ENCODE measurements at places on chromosomes 7 and 10. TPM values are rescaled to one million over a fixed set of nuclear protein-coding genes. Genes with fewer than 3 reads are reported as not detected.

- H3K4me3 ChIP-seq, result no peak overlapping the region
- peaks cover 8% of the 10 kb centered on the region for H3K27me3 ChIP-seq
- no peak for DNase-seq
- no peak overlapping the region for H3K27ac ChIP-seq
- H3K36me3 ChIP-seq, result no peaks in the 10 kb centered on the region
Observed at GRCh38 chr10:97911217-97911616, 61.6 kb downstream of the GOLGA7B start.

The KLLN gene
- 1.3 TPM for total RNA-seq

DNA sequence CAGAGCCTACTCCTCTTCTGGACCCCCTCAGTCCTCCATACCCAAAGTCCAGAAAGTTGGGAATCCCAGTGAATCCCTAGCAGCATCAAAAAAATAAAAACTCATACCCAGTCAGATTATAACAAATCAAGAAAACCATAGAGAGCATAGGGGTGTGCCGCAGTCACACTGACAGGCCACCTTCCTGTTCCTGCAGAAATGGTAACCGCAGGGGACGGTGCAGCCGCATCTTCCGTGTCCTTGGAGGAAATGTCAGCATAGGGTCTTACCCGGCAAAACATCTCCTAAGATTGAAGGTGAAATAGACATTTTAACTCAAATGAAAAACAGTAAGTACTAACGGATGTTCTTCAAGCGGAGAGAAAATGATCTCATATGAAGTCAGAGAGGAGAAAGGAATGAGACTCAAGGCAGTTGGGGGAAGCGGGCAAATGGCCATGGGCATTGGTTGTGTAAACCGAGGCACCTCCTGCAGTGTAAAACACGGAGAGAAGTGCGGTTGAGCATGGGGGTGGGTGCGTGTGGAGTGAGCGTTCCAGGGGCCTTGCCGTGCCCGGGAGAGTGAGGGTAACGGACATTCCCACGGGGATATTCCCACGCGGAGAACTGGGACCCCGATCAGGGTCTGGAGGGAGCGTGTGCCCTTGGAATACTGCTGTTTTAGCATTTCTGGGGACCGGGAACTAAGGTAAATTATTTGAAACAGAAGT is 110.8 kb downstream of the NKX6-2 start:
- H3K4me1 ChIP-seq, result peaks cover 8% of the 10 kb centered on the region
- no peak overlapping the region for H3K27ac ChIP-seq
- DNase-seq, result no peak
- no peaks in the 10 kb centered on the region for H3K36me3 ChIP-seq
- no peak overlapping the region for H3K4me3 ChIP-seq

- no peak overlapping the region for H3K27ac ChIP-seq
- H3K36me3 ChIP-seq, result no peaks in the 10 kb centered on the region
- H3K27me3 ChIP-seq, result peaks cover 4% of the 10 kb centered on the region
- DNase-seq, result no peak
Observed at GRCh38 chr10:7485799-7486198, 75.0 kb upstream of the SFMBT2 start.

All from Panc1 (cell line).